Vein endothelial cell (primary cell): ENCODE measurements at places on chromosomes 5 and 9. TPM values are rescaled to one million over a fixed set of nuclear protein-coding genes. Genes with fewer than 3 reads are reported as not detected.

The PLEKHG4B gene
- not detected in 2 replicates for total RNA-seq

The VLDLR gene
- total RNA-seq, result 12.4 and 17.7 TPM in 2 replicates

The EDIL3 gene
- total RNA-seq, result 2.9 and 3.5 TPM in 2 replicates

The SLC6A7 gene
- total RNA-seq, result not detected in 2 replicates

The PANK3 gene
- total RNA-seq, result 52.6 and 63.5 TPM in 2 replicates

The PCDHB12 gene
- 0.76 and 0.98 TPM in 2 replicates for total RNA-seq

The HAPLN1 gene
- total RNA-seq, result under 0.01 TPM in 1 of 2 replicates, not detected in the other

The PCDHAC2 gene
- 0.33 and 1.9 TPM in 2 replicates for total RNA-seq

The RASGRF2 gene
- 12.7 and 18.7 TPM in 2 replicates for total RNA-seq

The ANGPTL2 gene
- total RNA-seq, result 18.8 and 23.8 TPM in 2 replicates
